ELR (cell line): ENCODE measurements at places on chromosomes 1 and 21.

DNA sequence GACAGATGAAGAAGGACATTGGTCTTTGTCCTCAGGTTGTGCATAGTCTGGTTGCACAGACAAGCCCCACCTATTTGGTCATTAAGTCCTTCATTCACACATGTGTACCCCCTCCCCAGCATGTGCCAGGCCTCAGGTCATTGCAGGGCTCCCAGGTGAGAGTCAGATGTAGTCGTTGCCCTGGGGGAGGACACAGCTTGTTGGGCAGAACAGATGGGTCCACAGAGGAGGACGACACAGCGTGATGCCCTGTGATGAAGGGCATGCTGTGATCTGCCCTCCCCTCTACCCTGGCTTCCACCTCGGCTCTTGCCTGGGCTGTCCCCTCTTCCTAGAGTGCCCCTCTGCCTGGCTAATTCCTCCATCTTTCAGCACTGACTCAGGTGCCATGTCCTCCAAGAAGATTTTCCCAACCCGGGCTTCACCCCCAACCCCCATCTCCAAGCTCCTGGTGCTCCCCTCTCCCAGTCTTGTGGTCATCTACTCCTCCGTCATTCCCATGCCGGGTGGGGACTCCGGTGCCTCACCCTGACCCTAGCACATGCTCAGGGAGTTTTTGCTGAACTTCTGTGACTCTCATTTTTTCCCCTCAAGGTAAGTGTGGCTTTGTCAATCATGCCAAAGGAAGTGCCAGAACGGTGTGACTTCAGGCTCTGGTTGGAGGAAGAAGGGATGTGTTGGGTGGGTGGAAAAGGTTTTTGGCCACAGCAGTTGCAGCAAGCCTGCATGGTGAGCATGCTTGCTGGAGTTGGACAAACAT, 220.5 kb downstream of the FOXD2 start:
- no peak for DNase-seq

DNA sequence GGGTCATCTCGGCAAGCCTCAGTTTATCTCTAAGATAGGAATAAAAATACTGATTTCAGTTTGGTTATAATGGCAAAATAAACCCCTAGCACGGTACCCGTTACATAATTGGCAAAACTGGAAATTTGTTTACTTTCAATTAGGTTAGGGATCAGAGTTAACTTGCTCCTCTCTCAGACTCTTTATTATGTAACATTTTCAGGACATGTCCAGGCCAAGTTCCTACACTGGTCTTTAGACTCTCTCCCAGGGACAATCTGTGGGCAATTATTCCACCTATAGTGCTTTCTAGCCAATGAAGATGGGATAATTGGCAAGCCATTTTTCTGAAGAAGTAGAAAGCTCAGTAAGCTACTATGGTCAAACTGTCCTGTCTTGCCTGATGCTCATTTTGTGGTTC, 189.4 kb downstream of the NEK7 start:
- no peak for DNase-seq

DNA sequence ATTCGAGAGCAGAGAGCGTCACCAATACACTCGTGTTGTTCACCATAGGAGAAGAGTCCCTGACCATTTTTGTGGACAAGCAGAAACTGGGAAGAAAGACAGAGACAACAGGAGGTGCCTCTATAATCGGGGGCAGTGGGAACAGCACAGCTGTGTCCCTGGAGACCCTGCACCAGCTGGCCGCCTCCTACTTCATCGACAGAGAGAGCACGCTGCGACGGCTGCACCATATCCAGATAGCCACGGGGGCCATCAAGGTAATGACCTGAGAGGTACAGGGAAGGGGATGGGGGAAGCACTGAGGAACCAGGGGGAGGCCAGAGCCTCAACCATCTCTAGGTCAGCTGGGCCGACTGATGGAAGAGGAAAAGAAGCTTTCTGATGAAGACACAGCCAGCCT, 86.4 kb downstream of the BRINP2 start:
- DNase-seq = no peak

- DNase-seq = peak; percentile 59
Observed at GRCh38 chr1:31243501-31244286, 4.0 kb upstream of the NKAIN1 start.

DNA sequence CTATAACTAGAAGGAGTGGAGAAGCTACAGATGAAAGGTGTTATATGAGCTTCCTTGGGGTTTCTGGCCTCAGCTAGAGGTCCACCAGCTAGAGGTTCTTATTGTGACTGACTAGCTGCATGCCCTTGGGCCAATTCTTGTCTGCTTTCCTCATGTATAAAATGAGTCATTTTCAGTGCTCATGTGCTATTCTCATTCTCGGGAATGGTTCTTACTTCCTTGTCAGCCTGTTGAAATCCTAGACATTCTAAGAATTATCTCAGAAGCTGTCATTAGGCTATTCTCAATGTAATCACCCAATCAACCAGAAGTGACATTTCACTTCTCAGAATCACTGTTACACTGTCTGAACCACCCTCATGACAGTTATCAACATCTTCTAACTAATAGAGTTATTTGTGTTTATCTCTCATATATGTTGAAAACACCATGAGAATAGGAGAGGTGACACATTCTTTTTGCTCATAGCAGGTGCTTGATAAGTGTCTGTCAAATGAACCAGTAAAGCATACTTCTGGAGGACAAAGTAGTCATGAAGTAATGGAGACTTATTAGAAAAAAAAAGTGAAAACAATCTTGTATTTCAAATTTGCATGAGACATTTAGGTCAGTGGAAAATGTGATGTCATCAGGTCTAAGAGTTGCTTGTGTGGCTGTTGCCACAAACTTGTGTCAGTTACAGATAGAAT, 122.8 kb upstream of the IVNS1ABP start:
- DNase-seq = peak; percentile 97

DNA sequence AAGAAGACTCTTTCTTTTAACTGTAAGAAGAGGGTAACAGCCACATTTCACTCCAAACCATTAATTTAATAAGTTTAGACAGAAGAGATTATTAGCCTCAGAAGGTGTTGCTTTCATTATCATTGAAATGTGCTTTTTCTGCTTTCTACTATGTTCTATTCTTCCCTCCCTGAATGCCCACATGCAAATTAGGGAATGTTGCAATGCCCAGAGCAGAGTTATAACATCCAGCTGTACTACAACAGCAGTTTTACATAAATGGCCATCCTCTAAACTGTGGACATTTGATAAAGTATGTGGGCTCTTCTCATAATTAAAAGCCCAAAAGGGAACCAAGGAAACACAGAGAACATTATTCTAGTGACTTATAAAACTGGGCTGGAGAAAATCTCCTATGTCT, 82.2 kb upstream of the SOD1 start:
- DNase-seq = no peak

DNA sequence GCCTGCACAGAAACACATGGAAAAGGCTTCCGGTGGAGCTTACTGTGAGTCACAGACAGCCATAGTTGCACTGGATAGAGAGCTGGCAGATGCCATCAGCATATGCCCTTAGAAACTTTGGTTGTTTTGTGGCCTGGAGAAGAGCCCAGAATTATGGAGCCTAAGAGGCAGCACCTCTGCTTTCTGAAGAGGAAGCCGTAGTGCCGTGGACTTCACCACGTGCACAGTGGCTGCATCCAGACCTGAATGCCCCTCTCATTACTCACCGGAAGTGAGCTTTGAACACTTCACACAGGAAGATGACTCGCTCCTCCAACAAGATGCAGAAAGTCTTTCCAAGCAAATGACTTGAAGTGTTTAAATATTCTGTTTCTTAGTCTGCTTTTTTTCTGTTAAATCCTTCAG, 28.4 kb downstream of the JUN start:
- peak; percentile 100 for DNase-seq

- DNase-seq = no peak
Observed at GRCh38 chr1:15177710-15178166, 24.2 kb downstream of the TMEM51 start.

DNA sequence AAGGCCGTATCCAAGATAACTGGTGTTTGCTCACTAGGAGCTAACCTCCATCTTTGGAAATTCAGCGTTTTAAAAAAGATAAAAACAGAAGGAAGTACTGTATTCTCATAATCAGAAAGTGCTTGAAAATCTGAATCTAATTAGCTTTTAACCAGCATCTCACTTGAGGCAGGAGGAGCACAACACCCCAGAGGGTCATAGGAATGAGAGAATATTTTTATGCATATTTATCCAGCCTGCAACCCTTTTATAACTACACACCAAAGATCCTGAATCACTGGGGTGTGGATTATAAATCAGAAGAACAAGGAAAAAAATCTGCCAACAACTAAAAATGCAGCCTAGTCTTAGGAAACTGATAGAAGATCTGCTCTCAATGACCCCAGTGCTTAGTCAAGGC, 68.0 kb upstream of the PTCH2 start:
- DNase-seq = no peak

- DNase-seq = no peak
Observed at GRCh38 chr1:153648000-153648643, 10.4 kb upstream of the SNAPIN start.

DNA sequence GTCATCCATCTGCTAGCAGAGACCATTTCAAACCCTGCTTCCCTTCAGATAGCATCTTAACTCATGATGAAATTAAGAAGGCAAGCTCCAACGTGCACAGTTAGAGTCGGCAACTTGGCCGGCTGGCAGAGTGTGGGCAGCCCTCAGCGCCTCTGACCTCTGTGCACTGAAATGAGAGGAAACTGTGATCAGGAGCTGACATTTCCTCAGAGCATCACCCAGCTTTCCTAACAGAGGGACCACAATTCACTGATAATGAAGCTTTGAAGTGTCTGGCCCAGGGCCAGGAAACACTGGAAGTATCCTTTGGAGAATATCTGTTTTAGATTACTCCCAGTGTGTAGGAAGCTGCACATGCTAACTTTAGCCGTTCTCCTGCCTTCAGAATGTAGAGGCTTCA, 145.0 kb upstream of the ZC3H11B start:
- no peak for DNase-seq

- DNase-seq = no peak
Observed at GRCh38 chr1:50979937-50980336, 9.9 kb downstream of the CDKN2C start.

- DNase-seq = no peak
Observed at GRCh38 chr1:112713466-112714312, 1.4 kb downstream of the PPM1J start.

- DNase-seq = no peak
Observed at GRCh38 chr1:21492356-21492625, 16.9 kb upstream of the ALPL start.

DNA sequence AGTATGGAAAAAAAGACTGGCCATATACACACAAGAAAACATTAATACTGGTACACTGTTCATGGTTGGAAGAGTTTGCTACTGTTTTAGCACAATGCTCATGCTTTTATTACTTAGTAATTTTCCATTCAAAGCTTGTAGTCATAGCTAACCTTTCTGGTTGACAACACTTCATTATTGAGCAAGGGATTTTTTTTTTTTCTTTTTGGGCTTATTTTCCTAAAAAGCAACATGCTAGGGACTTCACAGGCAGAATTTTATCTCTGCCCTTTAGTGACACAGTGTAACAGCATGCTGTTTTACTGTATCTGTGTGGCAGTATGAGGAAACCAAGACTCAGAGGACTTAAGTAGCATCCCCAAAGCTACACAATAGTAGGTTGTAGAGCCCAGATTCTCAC, 58.5 kb downstream of the FGGY start:
- DNase-seq = no peak

DNA sequence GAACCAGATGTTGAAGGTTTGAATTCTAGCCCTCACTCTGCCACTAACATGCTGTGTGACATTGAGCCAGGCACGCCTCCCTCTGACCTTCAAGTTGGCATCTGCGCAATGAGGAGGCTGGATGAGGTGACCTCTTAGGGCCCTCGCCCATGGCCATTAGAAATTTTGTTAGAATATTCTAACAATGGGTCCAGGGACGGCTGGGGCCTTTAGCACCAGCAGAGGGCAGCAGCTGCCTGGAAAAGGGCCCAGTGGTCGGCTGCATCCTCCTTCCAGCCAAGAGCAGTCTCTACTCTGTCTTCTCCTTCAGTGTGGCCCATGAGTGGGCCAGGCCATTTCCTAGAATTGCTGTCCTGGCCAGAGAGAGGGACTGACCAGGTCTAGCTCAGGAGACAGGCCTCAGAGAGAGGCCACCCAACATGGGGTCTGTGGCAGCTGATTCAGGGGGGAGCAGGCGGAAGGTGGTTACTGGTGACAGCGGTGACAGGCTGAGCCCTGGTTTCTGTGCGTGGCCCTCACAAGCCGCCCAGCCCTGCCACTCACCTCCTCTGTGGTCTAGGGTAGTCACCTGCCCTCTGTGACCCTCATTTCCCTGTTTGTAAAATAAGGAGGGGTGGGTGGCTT, 101.3 kb upstream of the ACTL8 start:
- peak; percentile 61 for DNase-seq

GRCh38 chr21:25300632-25301031, 306.6 kb downstream of the MRPL39 start:
- DNase-seq = no peak

DNA sequence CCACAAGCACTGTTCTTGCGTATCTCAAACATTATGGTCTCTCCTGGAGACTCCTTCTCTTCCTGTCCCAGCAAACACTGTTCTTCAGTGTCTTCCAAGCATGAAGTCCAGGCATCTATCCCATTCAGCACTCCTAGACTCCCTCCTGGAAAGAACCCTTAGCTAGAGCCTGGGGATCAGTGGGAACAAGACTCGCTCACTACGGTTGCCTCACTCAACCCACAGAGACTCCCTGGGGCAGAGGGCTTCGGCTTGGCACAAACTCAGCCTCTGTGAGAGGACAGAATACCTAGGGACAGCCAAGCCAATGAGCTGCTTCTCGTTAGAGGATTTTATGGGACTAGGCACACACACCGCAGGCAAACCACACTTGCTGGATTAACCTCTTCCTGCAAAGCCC, 86.5 kb upstream of the IPO9 start:
- DNase-seq = no peak

- no peak for DNase-seq
Observed at GRCh38 chr1:209708297-209708696, 3.7 kb downstream of the HSD11B1 start.

DNA sequence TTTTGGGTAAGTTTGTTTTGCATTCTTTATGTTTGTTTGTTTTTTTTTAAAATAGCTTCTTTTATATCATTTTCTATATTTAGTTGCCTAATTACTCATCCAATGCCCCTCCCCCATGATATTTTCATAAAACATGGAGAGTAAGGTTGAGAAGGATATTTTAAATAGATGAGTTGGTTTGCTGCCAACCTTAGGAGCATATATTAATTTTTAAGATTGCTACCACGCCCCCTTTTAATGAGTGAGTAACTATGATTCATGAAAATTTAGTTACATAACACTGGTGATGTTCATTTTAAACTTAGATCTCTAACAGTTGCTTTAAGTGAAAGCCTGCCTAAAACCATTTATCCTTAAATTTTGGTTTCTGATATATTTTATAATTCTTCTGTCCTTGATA, 18.7 kb downstream of the TMEM50A start:
- peak; percentile 68 for DNase-seq
